ENCODE measurements at places on chromosomes 11 and 22. TPM values are rescaled to one million over a fixed set of nuclear protein-coding genes. Genes with fewer than 3 reads are reported as not detected.

Gene CALCA
- 0.28 TPM for total RNA-seq

DNA sequence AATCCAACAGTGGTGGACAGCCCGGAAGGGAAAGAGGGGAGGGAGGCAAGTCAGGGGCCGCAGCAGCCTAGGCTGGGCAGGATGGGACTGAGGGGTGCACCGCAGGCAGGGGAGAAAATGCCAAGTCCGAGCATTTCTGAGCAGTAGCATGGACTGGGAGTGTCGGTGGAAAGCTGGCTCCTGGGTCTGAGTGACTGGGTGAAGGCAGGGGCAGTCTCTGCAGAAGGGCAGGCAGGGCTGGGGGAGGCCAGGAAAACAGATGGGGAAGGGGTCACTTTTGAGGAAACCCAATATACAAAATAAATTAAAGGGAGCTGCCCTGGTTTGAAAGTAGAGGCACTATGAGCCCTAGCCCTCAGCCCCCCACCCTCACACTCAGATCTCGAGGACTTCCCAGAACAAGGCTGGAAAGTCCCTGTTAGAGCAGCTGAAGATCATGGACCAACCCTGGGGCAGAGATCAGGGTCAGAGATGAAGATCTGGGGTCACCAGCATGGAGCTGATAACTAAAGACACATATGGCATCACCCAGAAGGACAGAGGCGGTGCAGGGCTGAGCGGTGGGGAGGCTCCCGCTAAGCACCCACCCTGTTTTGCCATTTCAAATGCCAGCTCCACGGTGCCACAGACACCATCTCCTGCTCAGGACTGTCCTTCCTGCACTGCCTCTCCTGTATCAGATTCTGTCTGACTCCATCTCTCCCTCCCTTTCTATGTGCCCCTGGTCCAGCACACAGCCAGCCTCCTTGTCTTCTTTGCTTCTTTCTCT lies 32.4 kb upstream of the ETS1 start:
- no peak for DNase-seq

- DNase-seq = no peak
Observed at GRCh38 chr22:18121954-18122554, 11.4 kb downstream of the TUBA8 start.

- DNase-seq = no peak
Observed at GRCh38 chr11:79276736-79277325, 164.0 kb downstream of the TENM4 start.

DNA sequence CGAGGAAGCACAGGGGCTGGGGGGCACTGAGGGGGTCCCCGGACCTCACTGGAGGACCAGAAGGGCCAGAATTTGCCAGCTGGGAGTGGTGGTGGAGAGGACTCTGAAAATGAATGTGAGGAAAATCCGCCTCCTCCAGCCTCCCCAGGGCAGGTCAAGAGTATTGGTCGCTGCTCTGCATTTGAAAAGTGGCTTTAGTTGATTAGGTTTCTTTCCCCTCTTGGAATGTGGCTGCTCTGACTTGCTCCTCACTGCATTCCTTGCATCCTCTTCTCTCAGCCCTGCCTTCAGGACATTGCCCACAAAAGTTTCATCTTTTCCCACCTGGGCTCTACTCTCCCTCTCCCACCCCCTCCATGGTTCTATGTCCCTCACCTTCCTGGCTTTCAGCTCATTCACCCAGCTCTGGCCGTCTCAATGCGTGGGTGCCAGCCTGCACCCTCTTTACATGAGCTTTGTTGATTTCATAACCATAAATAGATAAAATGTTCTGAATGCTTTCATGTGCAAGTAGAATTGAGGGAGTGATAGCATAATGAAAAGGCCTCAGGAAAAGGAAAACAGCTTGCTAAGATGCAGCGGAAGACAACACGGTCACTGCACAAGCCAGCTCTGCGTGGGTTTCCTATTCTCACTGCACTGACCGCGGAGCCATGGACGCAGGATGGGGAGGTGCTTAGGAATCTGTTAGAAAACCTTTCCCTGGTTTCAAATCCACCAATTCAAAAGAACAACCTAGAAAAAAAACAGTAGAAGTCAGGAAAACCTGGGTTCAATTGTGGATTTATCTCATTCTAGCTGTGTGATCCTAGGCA lies 6.5 kb upstream of the NPAS4 start:
- DNase-seq = no peak
